ENCODE measurements at places on chromosomes 16 and 17.

DNA sequence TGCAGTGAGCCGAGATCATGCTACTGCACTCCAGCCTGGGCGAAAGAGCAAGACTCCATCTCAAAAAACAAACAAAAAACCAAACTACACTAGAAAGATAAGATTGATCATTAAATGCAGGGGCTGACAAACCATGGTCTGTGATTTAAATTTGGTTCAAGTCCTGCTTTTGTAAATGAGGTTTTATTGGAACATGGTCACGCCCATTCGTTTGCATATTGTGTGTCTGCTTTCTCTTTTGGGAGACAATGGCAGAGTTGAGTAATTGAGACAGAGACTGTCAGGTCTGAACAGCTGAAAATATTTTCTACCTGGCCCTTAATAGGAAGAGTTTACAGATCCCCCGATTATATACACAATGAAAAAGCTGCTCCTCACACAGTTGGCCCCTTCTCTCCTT, 235.5 kb upstream of the EEF2KMT start:
- no peak for DNase-seq

DNA sequence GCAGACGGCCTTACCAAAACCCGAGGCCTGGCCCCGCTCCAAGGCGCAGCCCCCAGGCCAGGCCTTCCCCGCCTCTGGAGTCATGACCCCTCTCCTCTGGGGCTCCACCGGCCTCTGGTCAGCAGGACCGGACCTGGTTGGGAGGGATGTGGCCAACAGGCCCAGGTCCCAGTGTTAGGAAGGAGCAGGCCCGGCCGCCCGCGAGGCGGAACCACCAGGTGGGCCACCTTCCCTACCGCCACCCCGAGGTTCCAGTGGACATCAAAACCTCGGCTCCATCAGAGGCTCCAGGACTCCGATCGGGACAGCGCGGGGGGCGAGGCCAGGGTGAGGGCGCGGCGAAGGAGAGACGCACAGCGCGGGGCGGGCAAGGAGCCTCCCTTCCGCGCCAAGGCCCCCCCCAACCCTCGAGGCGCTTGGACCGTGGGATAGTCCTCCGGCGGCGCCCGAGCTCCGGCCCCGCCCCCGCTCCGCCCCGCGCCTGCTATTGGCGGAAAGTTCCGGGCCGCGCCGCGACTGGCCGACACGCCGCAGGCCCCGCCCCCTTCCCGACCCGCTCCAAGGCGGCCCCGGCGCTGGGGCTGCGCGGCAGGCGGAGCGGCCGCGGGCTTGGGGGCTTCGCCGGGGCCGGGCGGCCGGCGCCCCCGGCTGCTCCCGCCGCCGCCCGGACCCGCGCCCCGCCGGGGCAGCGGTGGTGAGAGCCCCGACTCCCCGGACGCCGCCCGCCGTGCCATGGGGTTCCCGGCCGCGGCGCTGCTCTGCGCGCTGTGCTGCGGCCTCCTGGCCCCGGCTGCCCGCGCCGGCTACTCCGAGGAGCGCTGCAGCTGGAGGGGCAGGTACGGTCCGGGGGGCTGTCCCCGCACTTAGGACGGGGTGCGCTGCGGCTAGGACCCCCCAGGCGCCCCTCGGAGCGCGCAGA, at the start of gene METRN:
Gene METRN, plus strand, starts transcription at position 561 of the 919 bp plus-strand sequence. Its CDS starts 172 bp downstream, at position 733.
- peak; percentile 74 for DNase-seq

DNA sequence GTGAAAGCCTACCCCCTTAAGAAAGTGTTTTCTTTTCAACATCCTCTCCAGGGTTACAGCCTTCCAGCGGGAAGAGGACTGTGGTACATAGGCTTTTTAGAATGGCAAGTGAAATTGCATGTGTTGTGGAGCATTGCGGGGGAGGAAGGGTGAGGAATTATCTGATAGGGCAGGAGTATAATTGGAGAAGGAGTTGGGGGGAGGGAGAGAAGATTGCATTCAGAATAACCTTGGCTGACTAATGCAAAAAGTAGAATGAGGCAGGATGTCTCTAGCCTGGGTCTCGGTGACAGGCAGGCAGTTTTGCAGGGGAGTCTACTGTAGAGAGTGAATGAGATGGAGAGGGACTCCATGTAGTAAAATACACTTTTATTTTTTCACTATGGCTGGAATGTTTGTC, 2.4 kb upstream of the CDH8 start:
- no peak for DNase-seq

DNA sequence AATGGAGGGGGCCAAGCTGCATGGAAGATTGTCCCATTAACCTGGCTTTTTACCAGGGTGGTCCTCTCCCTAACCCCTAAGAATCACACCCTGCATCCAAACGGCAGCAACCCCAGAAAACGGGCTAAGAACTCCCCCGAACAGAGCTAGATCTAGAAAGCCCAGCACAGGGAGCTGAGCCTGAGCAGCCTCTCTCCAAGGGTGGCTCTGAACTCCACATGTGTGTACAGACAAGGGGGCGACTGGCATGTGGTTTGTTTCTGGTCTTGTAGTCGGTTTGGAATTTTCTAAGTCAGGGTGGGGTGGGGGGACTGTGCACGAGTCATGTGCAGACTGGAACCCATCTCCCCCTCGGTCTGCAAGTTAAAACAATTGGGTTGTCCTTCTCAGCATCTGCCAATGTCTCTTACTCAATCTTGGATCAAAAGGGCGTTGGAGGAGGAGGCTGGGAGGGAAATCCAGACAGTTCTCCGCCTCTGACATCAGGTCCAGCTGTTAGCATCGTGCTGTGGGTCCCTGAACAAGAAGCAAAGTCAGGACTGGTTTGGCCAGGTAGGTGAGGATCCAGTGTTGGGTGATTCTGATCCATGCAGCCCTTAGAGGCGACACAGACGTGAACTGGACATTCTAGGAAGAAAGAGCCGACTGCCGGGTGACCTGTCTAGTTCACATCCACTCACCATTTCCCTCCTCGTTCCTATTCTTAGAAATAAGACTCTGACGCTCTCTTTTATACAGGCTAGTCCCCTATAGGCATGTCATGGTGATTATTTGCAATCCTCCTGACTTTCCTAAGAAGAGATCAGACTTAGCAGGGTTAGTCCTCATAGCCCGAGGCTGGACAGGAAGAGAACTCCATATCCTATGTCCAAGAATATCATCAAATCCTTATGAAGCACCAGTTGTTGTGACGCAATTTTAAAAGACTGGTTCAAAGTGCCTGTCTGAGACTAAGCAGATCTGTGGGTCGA, 381.8 kb downstream of the SOX9 start:
- no peak for DNase-seq

DNA sequence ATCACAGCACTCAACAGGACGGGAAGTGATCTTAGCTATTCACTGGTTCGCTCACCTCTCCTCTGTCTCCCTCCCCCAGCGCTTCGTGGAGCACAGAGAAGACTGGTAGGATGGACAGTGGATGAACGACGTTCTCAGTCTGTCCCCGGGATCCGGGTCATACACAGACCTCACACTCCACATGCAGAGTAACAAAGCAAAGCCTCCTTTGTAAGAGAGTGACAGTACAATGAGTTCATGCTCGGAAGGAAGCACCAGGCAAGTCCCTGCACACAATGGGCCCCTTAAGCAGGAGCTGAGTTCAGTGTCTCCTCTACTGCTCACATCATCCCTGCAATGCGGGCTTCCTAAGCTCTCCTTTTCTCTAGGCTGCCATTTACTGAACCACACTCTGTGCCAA, 356.9 kb downstream of the C16orf95 start:
- DNase-seq, result no peak

- DNase-seq, result no peak
These were observed 5.3 kb upstream of the TMEM100 start for GRCh38 chr17:55727920-55728319.

DNA sequence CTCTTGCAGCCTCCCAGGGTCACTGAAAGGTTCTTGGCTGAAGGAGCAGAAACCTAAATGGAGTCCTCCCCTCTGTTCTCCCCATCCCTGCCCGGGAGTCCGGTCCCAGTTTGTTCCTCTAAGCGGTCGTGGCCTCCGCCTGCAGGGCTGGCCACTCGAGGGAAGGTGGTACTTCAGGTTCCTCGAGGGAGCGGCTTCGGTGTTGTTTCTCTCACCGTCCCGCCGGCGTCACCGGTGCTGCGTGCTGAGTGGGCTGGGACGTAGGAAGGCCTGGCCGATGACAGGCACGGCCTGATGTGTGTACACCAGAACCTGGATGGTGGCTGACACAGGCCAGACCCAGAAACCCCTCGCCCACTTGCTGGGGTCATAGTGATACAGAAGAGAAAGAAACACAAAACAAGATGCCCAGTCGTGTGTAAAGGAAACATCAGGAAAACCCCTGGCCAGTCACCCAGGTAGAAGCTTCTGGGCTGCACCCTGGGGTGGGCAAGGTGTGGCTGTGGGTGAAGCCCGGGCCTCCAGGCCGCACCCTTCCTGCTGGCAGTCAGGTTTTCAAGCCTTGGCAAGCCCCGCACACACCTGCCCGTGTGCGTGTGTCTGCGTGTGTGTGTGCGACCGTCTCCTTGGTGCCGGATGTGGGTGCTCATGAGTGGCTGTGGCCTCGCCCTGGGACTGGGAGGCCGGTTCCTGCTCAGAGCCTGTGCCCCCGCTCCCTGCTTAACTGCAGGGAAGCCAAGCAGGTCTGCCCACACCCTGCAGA, 52.0 kb downstream of the BAIAP2 start:
- no peak for DNase-seq

DNA sequence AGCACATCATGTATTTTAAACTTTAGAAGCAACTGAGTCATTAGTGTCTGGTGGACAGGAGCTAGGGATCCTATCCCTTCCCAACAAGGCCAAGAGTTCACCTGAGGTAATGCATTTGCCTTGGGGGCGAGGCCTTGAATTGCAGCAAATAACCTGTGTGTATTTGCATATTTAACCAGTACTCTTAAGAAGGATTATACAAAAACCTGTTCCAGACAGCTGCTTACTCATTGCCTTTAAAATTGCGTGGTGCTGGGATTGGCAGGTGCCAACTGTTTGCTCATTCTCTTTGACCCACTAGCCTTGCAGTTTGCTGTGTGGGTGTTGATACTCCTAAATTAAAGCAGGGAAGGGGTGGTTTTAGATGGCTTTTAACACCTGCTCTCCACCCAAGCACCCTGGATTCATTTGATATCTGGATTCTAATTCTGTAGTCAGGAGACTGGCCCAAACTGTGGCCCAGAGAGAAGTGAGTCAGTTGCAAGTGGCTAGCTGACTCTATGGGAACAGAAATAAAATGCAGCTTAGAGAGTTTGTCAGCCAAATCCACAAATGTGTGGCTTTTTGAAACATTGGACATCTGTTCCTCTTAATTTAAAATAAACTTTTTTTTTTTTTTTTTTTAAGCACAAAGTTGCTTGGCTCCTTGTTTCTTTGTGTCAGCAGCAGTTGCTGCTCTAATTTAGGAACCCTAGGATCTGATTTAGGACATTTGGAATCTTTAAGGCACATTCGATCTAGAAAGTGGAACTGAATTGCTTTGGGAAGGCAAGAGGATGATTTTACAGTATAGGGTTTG, 46.9 kb downstream of the TUBD1 start:
- no peak for DNase-seq

DNA sequence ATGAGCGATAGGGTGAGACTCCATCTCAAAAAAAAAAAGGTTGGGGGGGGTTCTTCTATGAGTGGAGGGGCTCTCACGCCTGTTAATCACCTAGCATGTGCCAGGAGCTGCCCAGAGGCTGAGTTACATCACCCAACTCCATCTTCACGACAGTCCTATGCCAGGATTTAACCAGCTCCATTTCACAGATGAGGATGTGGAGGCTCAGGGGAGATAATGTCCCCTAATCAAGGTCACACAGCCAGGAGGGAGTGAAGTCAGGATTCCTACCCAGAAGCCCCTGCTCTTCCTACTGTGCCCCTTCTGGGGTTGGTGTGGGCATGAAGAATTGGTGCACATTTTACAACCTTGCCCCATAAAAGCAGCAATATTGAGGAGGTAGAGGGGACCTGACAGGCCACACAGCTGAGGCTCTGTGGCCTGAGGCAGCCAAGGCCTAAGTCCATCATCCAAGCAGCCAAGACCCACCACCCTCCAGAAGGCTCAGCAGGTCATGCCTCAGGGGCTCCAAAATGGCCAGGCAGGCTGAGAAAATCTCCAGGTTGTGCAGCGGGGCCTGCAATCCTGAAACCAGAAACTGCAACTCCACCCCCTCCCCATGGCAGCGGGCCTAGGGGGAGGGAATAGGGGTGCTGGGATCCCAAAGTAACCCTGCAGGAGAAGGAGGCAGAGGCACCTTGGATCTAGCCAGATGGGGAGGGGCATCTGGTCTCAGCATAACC, 6.9 kb downstream of the PPY start:
- no peak for DNase-seq

DNA sequence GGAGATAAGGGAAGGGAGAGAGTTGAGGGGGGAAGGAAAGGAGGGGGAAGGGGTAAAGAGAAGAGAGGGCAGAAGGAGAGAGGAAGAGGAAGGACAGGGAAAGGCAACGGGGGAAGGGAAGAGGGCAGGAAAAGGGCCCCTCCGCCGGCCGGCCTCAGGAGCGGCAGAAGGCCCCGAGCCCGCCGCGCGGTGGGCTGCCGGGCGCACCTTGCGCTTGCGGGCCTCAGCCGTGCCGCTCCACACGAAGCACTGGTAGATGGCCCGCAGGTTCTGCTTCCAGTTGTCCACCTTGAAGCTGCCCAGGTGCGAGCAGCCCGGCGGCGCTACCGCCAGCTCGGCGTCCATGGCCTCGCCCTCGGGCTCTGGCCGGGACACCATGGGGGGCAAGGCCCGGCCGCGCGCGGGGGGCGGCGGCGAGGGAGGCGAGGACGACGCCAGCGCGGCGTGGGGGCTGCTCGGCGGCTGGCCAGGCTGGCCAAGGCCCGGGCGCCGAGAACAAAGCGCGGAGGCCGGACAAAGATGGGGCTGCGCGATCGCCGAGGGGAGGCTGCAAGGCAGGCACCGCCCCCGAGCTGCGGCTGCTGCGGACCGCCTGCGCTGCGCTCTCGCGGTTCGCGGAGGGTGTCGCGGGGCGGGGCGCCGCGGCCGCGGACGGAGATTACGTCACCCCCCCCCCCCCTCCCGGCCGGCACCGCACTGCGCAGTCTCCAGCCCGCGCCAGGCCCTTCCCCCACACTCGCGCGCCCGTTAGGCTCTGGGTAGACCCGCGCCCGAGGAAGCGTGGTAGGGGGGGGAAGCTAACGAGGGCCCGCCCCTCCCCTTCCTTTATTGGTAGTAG, at the start of gene USP22:
Gene USP22, minus strand, starts transcription at position 554 of the 838 bp plus-strand sequence. Its CDS starts 176 bp downstream, at position 378.
- DNase-seq, result peak; percentile 88

DNA sequence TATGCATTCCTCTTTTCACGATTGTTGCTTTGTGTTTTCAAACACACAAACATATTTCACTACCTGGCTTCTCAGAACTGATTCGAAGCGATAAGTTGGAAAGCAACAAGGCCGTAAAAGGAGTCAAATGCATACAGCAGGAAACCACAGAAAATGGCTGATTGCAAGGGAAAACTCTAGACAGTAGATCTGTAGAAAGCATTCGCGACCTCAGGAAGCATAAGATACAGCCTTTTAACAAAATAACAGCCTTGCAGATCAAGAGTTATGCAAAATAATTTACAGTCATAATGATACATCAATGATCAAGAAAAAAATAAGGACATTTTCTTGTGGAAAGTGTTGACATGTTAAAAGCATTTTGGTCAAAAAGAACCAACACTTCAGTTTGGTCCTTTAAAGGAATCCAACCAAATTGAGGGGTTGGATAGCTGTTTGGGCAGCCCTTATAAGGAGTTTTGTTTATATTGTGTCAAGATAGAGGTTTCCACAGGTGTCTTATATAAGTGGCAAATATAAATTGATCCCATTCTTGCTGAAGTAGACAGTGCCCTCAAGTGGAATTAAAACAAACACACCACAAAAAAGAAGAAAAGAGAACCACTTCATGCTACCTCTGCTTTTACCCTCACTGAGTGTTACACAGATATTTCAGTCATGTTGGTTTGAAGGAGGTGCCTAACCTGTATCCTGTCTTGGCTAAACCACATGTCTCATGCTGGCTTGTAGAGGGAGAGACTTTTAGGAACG, 5.5 kb downstream of the CYLD start:
- no peak for DNase-seq
